ENCODE measurements at places on chromosomes 7 and 10. TPM values are rescaled to one million over a fixed set of nuclear protein-coding genes. Genes with fewer than 3 reads are reported as not detected.

ANKRD7 gene
- total RNA-seq: 1.9 TPM

DOCK1 gene
- 85.2 TPM for total RNA-seq

NEUROD6 gene
- not detected for total RNA-seq

GDF2 gene
- total RNA-seq: not detected

ZCCHC24 gene
- 19.6 TPM for total RNA-seq

MINPP1 gene
- 33.6 TPM for total RNA-seq

COL26A1 gene
- not detected for total RNA-seq

SUN3 gene
- total RNA-seq: not detected
